ENCODE measurements at places on chromosomes 11 and 22.
A peak's percentile ranks its signal among the peaks of the same experiment; 100 is the strongest.

- DNase-seq = no peak
Measured at GRCh38 chr11:31779374-31779791, 31.7 kb downstream of the PAX6 start.

GRCh38 chr11:66361502-66361941 lies 10.0 kb downstream of the SLC29A2 start:
- DNase-seq = no peak

DNA sequence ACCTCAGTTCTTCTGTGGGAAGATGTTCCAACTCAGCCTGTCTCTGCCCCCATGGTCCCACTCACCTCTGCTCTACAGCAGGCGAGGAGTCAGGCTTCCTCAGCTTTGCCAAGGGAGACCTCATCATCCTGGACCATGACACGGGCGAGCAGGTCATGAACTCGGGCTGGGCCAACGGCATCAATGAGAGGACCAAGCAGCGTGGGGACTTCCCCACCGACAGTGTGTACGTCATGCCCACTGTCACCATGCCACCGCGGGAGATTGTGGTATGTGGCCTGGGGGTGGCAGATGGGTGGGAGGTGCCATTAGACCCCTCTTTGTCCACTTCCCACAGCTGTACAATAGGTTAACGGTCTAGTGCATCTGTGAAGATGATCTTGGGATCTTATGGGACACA lies 73.3 kb downstream of the MYO7A start:
- DNase-seq = no peak

DNA sequence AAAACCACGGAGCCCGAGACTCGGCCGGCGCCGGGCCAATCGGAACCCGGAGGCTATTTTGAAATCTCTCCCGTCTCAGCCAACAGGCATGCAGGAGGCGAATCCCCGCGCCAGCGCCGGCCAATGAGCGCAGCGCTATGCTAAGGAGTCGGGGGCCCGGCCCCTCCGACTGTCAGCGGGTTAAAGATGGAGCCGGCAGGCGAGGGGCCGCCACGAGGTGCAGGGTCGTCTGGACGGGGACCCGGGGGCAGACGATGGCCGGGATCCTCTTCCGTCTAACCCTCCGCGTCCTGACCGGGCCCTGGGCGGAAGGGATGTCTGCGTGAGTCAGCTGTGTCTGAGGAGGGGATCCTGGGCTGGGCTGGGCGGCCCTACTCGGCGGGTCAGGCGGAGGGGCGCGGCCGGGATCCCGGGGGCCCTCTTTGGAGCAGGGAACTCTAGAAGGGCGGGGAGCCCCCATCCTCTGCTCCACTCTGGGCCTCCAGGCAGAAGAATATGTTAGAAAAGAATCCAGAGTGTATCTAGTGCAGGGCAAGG lies 10.0 kb downstream of the SDF2L1 start:
- peak; percentile 51 for DNase-seq

DNA sequence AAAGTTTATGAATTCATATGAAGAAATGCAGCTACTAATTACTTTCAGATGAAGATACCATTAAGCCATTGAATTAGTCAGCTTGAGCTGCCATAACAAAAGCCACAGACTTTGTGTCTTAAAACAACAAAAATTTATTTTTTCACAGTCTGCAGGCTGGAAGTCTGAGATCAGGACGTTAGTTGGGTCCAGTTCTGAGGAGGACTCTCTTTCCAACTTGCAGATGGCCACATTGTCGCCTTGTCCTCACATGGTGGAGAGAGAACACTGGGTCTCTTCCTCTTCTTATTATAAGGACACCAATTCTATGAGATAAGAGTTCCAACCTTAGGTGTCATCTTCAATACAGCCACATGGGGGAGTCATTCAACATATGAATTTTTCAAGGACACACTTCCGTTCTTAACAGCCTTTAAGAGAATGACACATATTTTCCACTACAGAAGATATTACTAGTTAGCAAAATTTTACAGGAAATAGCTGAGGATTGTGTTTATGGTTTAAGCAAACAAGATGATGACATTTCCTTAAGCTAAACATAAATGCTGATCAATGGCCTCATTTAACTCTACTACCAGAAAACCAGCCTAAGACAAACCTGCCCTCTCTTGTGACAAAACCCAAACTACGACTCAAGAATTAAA lies 56.0 kb downstream of the DCUN1D5 start:
- peak; percentile 86 for DNase-seq

DNA sequence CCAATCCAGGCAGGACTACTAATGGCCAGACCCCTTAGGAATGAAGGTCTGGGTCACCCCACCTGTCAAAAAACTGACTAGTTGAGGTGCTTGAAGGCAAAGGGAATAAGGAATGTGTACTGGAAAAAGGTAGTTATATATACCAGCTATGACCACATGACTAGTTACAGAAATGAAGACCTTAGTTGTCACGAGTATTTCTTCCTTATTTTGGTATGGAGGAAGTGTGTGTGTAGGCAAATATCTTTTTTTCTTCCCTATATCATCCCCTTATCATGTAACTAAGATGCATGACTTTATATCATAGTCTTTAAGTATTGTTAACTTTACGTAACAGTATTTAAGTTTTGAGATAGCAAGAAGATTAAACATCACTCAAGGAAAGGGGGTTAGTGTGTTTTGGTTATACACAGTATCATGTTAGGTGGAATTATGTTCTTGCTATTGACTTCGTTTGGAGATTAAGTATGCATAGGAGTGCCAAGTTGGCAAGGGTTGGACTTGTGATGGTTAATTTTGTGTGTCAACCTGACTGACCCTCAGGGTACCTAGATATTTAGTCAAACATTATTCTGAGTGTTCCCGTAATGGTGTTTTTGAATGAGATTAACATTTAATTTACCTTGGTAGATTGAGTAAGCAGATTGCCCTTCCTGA lies 38.2 kb upstream of the NARS2 start:
- no peak for DNase-seq

All from HFF-Myc (cell line).